Fibroblast of lung (primary cell): ENCODE measurements at places on chromosomes 13 and 19. TPM values are rescaled to one million over a fixed set of nuclear protein-coding genes. Genes with fewer than 3 reads are reported as not detected.

PCP2 gene
- total RNA-seq: not detected in 2 replicates

DNMT1 gene
- 22.6 and 33.7 TPM in 2 replicates for total RNA-seq

B3GNT3 gene
- not detected in 2 replicates for total RNA-seq

RELB gene
- total RNA-seq: 9.2 and 11.7 TPM in 2 replicates

ZNF177 gene
- total RNA-seq: 2.1 and 3.3 TPM in 2 replicates

SSC5D gene
- 19.3 and 19.7 TPM in 2 replicates for total RNA-seq

CEACAM7 gene
- not detected in 2 replicates for total RNA-seq

ZNF135 gene
- total RNA-seq: 6.2 and 11.2 TPM in 2 replicates

NTF4 gene
- not detected in 2 replicates for total RNA-seq

CCDC70 gene
- not detected in 2 replicates for total RNA-seq
